ENCODE measurements at places on chromosomes 16 and 17. TPM values are rescaled to one million over a fixed set of nuclear protein-coding genes. Genes with fewer than 3 reads are reported as not detected.

The PRR15L gene
- 38.7 TPM for total RNA-seq

The GPR142 gene
- total RNA-seq = not detected

- H3K36me3 ChIP-seq = no peaks in the 10 kb centered on the region
- H3K27ac ChIP-seq = no peak overlapping the region
- no peak overlapping the region for H3K4me3 ChIP-seq
- H3K27me3 ChIP-seq = no peaks in the 10 kb centered on the region
- no peaks in the 10 kb centered on the region for H3K4me1 ChIP-seq
- DNase-seq = no peak
Observed at GRCh38 chr17:10657879-10658278, 770 bp upstream of the MYH3 start.

GRCh38 chr16:88924834-88925539 lies 52.0 kb downstream of the CBFA2T3 start:
- DNase-seq = no peak
- H3K4me1 ChIP-seq = peaks cover 3% of the 10 kb centered on the region
- H3K36me3 ChIP-seq = no peaks in the 10 kb centered on the region
- no peak overlapping the region for H3K27ac ChIP-seq
- no peak overlapping the region for H3K4me3 ChIP-seq
- H3K27me3 ChIP-seq = no peaks in the 10 kb centered on the region

The EFTUD2 gene
- total RNA-seq = 58.1 TPM

The COASY gene
- 26.9 TPM for total RNA-seq

DNA sequence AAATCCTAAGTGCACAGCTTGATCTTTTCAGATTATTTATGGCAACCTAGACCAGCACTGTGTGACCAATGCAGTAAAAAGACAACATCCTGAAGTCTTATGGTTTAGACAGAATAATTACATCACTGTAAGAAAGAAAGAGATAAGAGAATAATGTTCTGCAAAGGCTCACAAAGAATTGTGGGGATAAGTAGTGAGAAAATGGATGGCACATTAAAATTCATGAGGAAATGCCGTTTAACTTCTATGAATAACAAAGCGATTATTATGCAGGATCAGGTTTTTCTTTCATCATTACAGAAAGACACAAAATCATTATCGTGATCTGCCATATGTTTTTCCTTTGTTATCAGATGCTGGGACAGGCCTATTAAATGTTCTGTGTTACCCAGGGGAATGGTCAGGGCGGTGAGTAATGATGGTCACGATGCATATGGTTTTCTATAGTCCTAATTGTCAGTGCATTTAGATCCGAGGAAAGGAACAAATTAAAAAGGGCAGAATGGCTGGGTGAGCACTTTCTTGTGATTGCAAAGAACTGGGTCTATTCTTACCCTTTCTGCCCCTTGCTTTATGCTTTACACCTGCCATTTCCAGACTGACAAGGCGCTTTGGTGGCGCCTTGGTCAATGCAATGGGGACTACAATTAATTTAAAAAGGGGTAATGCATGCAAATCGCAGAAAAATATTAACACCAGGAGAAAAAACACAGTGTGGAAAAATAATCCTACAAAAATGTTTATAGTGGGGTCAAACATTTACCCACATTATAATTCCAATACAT lies 18.1 kb upstream of the DHX40 start:
- H3K4me3 ChIP-seq = no peak overlapping the region
- no peak overlapping the region for H3K27ac ChIP-seq
- H3K4me1 ChIP-seq = no peaks in the 10 kb centered on the region
- H3K27me3 ChIP-seq = no peaks in the 10 kb centered on the region
- no peaks in the 10 kb centered on the region for H3K36me3 ChIP-seq
- DNase-seq = no peak

The DBNDD1 gene
- 3.7 TPM for total RNA-seq

Measured in breast epithelium (tissue), 4 donors.